Stimulated activated CD8-positive, alpha-beta memory T cell treated with anti-CD3 and anti-CD28 coated beads, Interleukin-4, amount 100 ng/mL, for 1 hour (primary cell): ENCODE measurements at places on chromosomes 7 and 10.

- DNase-seq = no peak
Observed at GRCh38 chr10:35613597-35614226, 8.6 kb downstream of the GJD4 start.

GRCh38 chr10:129744134-129745111 is 219.7 kb downstream of the EBF3 start:
- DNase-seq = no peak

GRCh38 chr7:20276705-20277472 is 53.8 kb upstream of the ITGB8 start:
- DNase-seq = no peak

DNA sequence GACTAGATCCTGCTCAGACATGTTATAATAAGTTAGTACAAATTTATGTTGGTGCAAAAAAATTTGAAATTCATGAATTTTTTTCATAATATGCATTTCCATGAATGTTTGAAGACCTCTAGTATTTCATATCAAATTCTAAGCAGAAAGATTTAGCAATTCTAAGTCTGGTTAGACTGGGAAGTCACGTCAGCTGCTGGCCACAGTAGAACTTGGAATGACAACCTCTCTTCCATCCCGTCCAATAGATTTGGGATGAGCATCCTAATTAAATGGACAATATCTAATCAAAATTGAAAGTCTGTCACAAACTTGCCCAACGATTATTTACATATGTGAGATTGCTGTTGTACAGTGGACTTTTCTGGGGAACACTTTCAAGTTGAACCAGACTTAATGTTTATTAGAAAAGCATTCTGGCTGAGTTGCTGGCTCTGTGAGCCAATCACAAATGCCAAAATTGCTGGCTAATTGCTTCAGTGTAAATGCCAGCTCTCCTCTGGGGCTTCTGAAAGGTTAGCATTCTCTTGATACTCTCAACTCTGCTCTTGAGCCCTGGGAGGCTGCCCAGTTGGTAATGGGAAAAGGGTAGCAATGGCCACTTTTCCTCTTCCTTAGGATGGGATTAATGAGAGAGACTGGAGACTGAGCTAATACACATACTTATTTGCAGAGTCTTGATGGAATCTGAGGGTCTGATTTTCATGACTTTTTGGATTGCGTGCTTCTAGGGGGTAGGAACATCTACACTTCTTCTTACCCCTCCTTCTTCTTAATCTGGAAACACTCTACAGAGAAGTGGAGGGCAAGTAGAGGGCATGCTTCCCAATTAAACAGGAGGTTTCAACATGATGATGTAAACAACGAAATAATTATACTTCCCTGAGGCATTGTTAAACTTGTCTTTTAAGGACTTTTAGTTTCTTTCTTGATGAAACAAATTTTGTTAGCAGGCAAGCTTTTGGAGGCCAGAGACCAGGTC is 253.5 kb downstream of the BAMBI start:
- no peak for DNase-seq

- no peak for DNase-seq
Observed at GRCh38 chr7:18648849-18649758, 153.6 kb downstream of the HDAC9 start.

- DNase-seq = no peak
Observed at GRCh38 chr10:72146559-72147323, 58.4 kb upstream of the SPOCK2 start.

DNA sequence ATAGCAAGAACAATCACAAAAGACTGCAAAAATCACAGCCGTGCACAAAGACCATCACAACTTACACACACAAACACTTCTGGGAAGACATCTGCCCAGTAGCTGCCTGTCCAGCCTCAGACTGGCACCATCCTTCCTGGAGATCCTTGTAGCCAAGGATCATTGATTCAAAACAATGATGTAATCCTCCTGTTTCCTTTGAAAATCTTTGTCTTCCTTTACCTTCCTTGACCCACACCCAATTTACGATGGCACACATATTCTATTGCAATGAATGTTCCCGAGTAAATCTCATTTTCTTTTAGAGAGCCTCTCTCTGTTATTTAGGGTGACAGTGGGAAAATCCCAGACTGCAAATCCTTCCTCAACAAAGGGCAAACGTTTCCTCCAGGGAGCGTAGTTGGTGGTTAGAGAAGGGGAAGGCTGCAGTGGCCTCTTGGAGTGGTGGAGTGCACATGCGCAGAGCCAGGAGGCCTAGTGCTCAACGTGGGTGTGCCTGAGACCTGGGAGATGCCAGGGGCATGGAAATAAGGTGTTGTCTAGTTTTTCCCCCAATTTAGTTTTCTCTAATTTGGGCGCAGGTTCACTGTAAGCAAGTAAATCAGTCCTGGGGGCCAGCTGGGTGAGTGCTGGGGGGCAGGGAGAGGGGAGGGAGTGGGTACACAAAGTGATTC is 3.1 kb upstream of the INPP5A start:
- DNase-seq = no peak

DNA sequence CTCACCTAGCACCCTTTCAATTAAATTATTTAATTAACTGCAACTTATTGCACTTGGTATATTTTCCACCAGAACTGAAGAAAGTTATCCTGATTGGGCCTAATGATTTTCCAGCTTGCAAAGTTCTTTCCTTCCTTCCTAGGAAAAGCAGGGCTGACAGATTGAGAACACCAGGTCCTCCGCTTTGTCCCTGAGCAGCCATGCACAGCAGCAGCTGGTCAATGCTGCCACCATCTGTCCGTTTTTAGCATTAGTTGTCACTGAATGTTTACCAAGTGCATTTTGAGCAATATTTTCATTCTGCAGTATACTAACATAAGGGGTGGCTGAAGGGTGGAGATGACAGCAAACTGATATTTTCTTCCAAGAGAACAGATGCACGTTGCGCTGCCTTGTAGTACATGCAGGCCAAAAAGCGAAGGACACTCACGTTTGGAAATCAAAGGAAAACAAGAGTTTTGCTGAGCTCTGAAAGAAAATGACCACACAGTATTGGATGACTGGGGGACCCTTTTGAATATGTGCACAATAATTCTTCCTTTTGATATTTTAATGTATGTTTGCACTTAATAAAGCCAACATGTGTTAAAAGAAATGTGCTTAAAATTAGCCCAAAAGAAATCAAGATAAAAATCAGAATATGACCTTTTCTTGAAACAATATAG is 248.8 kb upstream of the PTN start:
- DNase-seq = no peak

GRCh38 chr7:66326501-66327215 is 121.5 kb downstream of the TPST1 start:
- DNase-seq = no peak

DNA sequence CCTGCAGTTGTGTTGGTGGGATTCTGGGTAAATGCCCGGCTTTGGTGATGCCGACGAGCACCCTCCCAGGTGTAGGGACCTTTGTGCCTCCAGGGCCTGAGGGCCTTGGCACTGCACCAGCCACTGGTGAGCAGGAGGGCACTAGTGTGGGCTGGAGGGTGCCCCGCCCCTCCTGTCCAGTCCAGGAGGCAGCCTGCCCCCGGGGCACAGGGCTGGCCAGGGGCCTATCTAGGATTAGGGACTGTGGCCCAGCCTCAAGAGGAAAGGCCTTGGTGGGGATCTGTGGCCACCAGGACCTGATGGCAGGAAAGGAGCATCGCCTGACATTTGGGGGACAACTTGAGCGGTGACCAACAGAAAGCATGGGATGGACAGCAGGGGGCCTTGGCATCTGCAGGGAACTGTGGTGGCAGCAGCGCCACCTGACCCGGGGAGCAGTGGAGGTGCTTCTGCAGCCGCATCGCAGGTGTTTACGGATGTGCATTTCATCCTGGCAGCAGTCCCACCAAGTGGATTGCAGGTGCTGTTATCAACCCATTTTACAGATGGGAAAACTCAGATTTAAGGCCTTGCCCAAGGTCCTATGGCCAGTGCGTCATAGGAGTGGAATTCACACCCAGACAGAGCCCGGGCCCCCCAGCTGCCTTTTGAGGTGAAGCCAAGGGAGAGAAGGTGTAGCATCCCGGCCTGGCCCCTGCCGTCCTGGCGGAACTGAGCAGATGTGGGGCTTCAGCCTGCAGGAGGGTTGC is 11.1 kb downstream of the ZNF316 start:
- DNase-seq = no peak

DNA sequence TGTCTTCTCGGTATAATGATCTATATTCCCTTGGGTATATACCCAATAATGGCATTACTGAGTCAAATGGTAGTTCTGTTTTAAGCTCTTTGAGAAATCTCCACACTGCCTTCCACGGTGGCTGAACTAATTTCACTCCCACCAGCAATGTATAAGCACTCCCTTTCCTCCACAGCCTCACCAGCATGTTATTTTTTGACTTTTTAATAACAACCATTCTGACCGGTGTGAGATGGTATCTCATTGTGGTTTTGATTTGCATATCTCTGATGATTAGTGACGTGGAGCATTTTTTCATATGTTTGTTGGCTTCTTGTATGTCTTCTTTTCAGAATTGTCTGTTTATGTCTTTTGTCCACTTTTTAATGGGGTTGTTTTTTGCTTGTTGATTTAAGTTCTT is 33.6 kb downstream of the KIAA1217 start:
- no peak for DNase-seq

DNA sequence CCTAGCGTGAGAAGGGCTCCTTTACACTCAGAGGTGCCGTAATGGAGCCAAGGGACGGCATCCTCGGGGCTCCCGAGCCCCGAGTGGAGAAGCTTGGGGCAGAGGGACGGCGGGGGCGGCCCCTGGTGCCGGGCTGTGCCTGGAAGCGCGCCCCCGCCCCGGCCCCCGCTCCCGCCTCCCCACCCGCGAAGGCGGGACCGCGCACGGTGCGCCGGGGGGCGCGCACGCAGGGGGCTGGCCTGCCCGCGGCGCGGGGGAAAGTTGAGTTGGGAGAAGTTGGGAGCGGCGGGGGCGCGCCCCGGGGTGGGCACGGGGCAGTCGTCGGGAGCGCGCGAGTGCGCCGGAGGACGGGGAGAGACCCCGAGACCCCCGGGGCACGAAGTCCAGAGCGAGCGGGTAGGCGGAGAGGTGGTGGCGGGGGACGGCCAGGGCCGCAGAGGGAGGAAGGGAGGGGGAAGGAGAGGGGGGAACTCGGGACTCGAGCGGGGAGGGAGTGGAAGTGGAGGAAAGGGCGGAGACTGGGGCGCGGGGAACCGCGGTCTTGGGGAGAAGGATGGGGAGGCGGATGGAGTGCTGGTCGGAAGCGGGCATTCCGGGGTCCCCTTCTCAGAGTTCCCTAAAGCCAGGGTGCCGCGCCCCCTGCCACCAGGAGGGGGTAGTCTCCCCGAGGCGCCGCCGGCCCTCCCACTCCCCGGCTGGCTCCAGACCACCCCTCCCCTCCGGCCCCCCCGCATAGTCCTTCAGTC is at the start of gene SLC4A2:
Gene SLC4A2, plus strand, starts transcription at position 223 of the 746 bp plus-strand sequence. CDS start 2,399 bp downstream, outside the sequence.
- no peak for DNase-seq

- DNase-seq = no peak
Observed at GRCh38 chr10:97079448-97079847, 106.3 kb downstream of the SLIT1 start.

DNA sequence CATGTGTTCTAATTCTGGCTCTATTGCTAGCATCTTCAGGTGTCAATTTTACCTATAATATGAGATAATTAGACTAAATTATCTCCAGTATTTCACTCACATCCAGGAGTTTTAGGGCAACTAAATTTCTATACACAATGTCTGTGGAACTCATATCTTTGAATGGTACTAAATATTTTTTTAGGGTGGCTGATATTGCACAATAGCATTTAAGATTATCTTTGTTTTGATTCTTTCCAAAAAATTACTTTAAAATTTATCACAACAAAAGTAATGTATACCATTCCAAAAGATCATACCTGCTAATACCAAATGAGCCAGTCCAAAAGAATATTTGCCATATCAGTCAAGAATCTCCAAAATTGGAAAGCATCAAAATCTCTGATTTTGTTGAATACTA is 285.5 kb downstream of the SEMA3D start:
- DNase-seq = no peak
